ENCODE measurements at places on chromosomes 16 and 17.
A peak's percentile ranks its signal among the peaks of the same experiment; 100 is the strongest.

- no peak for DNase-seq
Measured at GRCh38 chr16:57996406-57997175, 3.9 kb downstream of the ZNF319 start.

- DNase-seq = no peak
Measured at GRCh38 chr16:17518441-17518840, 47.7 kb upstream of the XYLT1 start.

- DNase-seq = no peak
Measured at GRCh38 chr17:17402558-17402957, 74.2 kb upstream of the MED9 start.

DNA sequence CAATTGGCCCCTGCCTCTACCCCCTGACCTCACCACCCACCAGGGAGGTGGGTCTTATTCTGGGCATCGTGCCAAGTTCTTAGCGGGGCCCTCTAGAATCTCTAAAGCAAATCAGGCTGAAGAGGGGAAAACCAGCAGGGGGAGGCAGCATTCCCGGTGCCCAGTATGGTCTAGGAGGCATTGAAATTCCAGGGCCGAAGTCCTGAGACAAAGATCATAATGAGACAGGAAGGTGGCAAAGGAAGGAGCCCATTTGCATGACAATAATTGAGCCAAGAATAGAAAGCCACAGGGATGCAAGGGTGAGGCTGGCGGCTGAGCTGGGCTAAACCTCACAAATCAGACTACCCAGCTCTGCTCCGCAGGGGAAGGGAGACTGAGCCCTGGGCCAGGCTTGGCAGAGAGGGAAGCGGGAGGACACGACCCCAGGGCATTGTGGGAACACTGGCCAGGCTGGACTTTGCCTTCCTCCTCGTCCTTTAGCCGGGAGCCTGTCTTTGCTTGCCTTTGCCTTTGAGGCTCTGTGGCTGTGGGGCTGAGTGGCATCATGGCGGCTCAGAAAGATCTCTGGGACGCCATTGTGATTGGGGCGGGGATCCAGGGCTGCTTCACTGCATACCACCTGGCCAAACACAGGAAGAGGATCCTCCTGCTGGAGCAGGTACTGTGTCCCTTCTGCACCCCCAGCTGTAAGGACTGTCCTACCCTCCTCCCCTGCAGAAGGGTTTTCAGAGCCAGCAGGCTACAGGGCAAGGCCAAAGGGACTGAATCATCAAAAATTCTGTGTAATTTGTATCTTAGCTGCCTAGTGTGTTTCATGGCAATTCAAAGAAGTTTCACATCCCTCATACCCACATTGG lies at the start of gene PIPOX:
PIPOX (plus strand) TSS at position 463 of the 860 bp plus-strand sequence; CDS start at position 548, 85 bp downstream.
- DNase-seq = peak; percentile 51

- no peak for DNase-seq
Measured at GRCh38 chr16:69077251-69077650, 28.2 kb upstream of the HAS3 start.

DNA sequence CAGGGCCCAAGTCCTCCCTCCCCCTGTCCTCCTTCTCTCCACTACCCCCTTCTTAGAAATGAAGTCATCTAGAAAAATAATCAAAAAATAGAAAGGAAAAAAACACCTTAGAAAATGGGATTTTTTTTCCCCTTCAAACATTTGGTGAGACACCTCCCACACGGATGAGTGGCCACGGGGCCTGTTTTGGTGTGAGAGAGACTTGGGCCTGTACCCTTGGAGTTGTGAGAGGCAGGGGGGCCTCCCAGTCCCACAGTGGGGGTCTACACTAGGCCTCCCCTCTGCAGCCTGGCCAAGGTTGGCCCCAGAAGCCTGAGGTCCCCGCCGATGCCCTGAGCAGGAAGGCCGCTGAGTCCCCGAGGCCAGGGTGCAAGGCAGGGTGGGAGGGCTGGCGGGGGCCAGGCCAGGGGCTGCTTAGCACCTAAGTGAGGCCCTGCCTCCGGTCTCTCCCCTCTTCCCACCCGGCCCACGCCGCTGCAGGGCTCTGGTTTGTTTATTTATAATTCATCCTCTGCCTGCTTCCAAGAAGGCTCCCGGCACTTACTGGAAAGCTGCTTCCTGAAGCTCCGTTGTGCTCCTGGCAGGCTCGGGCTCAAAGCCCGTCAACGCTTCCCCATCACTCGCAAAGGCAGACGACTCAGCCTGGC lies 26.4 kb downstream of the NPTX1 start:
- no peak for DNase-seq

- DNase-seq = no peak
Measured at GRCh38 chr16:85891033-85891775, 7.8 kb upstream of the IRF8 start.

DNA sequence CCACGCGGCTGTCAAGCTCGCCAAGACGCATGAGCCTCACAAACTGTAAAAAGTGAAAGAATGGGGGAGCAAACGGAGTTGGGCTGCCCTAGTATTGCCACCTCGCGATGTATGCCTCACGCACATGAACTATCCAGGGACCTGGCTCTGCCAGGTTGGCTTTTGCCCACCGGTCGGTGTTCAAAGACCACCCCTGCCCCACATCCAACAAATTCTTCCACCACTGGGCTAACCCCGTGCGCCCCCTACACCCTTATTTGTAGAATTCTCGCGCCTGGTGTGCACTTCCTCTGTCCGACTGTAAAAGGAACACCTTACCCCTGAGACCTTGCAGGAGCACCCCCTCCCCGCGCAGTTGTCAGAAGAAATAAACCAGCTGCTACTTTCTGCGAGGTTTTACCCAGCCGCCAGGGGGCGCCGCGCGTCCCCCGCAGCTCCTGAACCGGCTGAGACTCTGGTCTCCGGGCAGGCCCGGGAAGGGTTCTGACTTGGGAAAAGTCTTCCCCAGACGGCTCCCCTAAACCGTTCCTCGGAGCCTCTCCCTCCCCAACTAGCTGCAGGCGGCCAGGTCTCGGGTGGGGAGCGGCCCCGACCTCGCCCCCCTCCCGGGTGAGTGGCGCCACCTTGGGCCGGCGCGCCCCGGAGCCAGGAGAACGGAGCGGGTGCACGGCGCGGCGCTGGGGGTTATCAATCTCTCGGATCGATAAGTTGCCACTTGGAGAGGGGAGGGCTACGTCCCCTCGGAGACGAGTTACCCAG lies 1.7 kb upstream of the ZNF423 start:
- DNase-seq = peak; percentile 63

GRCh38 chr17:14330492-14330962 lies 29.6 kb downstream of the HS3ST3B1 start:
- no peak for DNase-seq

DNA sequence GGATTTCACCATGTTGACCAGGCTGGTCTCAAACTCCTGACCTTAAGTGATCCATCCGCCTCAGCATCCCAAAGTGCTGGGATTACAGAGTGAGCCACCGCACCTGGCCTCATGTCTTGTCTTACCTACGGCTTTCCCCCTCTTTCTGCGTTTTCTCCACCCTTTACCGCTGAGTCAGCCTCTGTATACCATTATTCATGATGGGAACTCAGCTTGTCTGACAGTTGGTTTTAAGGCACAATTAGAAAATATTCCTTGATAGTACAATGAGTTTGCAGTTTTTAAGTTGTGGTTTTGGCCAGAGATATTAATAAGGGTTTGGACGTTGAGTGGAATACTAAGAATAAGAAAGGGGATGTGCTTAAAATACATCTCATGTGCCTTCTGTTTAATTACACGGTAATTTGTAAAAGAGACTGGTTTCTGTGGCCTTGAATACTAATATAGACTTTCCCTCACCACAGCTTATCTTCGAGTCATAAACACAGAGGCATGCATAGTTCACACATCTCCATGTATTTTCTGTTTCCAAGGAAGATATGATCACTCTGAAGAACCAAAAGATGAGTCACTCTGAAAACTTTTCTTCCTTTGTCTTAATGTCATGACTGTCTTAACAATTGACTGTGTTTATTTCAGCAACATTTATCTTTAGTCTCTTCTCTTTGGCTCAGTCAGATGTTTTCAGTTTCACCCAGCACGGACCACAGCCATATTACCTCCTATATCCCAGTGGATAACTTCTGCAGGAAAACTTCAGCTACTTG lies 54.4 kb downstream of the PITPNC1 start:
- peak; percentile 36 for DNase-seq

GRCh38 chr16:51916231-51916630 lies 630.7 kb downstream of the TOX3 start:
- no peak for DNase-seq

DNA sequence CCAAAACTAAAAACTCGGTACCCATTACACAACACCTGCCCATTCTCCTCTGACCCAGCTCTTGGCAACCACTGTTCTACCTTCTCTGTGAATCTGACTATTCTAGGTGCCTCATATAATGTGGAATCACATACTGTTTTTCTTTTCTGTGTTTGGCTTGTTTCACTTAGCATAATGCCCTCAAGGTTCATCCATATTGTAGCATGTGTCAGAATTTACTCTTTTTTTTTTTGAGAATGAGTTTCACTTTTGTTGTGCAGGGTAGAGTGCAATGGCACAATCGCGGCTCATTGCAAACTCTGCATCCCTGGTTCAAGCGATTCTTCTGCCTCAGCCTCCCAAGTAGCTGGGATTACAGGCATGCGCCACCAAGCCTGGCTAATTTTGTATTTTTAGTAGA lies 59.5 kb upstream of the RBL2 start:
- DNase-seq = no peak

DNA sequence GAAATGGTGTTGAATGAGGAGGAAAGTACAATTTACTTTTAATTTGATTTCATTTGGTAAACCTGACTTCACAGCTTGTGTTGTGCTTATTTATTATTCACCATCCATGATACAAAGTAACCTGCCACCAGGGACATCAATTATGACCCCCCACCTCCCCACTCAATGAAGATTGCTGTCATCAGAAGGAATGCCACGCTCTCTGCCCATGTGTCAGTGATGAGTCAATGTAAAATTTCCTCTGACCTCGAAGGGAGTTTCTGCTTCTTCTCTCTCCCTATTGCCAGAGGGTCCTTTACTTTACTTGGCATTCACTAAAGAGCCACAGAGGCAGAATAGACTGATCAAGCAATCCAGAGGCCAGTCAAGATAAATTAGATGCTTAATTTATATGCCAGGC lies 759.7 kb downstream of the CDH11 start:
- no peak for DNase-seq

DNA sequence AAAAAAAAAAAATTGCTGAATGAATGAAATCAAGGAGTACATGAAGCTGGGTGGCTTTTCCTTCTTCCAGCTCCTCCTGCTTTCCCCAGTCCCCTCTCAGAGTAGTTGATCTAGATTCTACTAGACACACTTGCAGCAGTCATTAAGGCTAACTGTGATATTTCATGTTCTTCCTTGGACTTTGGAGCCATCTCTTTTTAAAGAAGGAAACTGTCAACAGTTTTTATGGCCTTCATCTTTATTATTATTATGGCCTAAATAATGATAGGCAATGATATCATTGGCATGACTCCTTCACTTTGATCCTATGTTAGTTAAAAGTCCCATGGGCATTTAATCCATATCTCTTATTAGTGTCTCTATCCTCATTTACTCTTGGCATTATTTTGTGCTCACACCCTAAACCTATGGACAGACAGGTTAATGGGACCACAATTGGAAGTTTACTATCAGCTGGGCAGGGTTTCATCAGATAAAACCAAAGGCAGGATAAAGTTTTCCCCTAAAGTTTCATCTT lies 9.7 kb downstream of the C17orf78 start:
- DNase-seq = no peak

- DNase-seq = peak; percentile 64
Measured at GRCh38 chr17:47785538-47786123, 36.0 kb downstream of the OSBPL7 start.

- no peak for DNase-seq
Measured at GRCh38 chr16:89287777-89288576, 70.5 kb downstream of the ZNF778 start.

GRCh38 chr16:75093598-75094540 lies 22.7 kb downstream of the LDHD start:
- no peak for DNase-seq

DNA sequence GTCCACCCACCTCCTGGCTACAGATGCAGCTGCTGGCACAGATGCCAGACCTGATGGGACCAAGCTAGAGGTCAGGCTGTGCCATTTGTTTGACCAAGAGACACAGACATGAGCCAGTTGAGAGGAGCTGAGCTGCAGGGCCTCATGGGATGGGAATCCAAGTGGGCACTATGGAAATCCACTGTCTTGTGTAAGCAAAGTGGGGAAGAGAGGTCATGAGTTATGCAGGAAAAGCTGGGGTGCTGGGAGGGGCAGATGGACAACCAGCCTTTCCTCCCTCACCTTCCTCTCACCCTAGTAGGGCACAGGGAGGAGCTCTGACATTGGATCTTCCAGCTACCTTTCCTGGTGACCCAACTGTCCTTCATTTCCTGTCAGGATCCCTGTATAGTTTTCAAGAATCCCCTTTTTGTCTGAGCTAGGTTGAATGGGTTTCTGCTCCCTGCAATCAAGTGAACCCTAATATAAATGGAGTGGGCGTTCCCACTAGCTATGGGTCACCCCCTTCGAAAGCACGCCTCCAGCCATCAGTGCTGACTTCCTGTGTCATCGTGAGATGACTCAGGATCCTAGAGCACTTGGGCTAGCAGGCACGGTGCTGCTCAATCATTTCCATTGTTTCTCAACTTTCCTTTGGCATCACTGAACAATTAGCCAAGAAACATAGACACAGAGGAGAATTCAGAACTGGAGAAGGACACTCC lies 13.6 kb downstream of the ATPAF2 start:
- DNase-seq = peak; percentile 67

GRCh38 chr17:44400226-44400847 lies 10.9 kb upstream of the ITGA2B start:
- no peak for DNase-seq

DNA sequence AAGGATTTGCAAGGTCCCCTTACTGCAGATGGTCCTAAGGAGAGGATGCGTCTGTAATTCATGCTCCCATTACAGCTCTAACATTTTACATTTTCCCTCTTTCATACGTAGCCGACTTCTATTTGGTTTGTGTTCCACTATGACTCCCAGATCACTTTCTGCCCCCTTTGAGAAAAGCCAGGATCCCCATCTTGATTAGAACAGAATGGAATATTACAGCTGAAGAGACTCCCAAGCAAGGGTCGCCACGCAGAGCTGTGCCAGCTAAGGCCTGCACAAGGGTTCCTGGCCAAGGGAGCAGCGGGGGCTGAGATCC lies 3.4 kb upstream of the CDT1 start:
- DNase-seq = no peak
